Activated naive CD4-positive, alpha-beta T cell (primary cell): ENCODE measurements at places on chromosomes 16 and 17.

GRCh38 chr17:60164697-60165096, 14.9 kb downstream of the CA4 start:
- no peak for DNase-seq

DNA sequence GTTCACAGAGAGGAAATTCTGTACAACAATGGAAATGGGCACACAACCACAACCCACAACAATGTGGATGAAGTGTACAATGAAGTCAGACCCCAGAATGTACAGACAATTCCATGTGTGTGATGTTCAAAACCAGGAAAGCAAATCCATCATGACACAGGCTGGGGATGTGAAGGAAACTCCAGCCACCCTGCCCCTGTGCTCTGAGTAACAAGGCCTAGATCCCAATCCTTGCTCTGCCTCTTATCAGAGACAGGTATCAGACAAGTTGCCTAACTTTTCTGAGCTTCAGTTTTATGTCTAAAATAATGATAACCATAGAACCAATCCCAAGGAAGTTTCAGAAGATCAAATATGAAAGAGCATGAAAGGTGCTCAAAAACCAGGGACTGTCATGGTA, 1.8 kb upstream of the C16orf95 start:
- DNase-seq: no peak

DNA sequence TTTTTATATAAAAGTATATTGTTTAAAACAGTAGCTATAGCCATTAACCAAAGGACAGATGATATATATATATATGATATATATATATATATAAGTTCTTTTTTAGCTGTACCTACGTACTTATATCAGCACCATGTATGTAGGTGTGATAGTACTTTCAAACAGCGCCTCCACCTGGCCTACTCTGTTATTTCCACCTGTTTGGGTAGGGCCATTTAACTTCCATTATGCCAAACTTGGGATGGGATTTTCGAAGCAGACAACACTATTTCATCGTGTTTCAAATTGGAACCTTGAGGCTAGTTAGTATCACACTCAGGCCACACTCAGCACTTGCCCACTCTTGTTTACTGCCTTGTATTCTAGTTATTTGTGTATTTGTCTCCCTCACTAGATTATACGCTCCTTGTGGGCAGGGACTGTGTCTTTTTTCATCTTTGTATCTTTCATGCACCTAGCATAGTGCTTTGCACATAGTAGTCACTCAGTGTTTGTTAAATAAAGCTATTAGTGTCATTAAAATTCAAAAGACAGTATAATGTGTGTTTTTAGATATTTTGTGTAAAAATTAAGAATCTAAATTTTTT, 11.8 kb upstream of the CLTC start:
- no peak for DNase-seq

GRCh38 chr17:47946516-47946915, 5.1 kb downstream of the PNPO start:
- no peak for DNase-seq

DNA sequence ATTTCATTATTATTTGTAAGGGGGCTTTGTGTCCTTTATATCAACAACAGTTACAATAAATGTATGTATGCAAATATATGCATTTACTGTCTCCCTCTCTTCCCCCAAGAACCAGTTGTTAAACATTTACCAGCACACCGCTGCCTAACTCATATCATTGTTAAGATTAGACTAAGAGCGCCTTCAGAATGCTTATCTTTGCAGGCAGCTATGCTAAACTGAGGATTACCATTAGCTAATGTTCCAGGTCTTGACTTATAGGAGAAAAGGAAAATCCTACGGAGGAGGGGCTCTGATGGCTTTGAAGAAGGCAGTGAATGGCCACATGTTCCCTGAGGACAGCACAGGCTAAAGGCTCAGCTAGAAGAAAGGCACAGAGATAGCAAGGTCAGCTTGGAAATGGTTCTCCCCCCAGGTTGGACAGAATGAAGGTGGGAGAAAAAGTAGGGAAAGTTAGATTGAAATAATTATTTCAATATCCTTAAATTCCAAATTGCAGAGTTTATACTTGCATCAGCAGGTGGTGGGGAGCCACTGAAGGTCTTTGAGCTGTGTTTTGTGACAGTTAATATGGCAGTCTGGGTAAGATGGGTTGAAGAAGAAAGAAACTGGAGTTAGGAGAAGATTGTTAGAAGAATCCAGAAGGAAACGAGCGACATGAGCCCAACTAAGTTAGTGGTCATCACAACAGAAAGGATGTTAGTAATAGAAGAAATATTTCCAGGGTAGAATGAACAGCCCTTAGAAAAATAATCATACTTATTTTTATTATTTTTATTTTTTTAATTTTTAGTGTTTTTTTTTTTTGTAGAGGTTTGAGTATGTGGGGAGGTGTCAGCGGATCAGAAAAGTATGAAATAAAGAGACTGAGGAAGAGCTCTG, 87.0 kb upstream of the MAF start:
- DNase-seq: no peak

DNA sequence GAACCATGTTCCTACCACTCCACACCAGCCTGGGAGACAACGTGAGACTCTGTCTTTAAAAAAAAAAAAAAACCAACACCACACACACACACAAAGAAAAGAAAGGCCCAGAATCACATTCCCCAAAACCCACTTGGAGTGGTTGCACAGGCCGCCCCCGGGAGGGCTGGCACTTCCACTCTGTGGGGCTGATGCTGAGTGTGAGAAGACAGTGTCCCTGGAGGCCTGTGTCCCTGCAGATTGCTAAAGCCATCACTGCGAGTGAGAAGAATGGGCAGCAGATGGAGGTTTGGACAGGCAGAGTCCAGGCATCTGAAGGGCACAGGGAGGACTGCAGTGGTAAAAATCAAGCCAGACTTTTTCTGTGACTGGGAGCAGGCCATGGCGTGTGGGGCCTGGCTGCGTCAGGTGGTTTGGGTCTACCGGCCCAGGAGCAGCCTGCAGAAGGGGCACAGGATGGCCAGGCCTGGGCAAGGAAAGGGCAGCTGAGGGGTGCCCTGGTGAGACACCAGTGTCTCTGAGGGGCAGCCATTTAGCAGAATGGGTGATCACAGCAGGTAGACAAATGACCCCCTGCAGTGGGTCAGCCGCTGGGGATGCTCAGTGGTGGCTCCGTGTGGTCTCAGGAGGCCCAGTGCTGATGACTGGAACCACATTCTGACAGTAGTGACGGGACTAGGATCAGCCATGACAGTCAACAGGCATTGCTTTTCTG, 13.1 kb downstream of the CTRB2 start:
- no peak for DNase-seq

DNA sequence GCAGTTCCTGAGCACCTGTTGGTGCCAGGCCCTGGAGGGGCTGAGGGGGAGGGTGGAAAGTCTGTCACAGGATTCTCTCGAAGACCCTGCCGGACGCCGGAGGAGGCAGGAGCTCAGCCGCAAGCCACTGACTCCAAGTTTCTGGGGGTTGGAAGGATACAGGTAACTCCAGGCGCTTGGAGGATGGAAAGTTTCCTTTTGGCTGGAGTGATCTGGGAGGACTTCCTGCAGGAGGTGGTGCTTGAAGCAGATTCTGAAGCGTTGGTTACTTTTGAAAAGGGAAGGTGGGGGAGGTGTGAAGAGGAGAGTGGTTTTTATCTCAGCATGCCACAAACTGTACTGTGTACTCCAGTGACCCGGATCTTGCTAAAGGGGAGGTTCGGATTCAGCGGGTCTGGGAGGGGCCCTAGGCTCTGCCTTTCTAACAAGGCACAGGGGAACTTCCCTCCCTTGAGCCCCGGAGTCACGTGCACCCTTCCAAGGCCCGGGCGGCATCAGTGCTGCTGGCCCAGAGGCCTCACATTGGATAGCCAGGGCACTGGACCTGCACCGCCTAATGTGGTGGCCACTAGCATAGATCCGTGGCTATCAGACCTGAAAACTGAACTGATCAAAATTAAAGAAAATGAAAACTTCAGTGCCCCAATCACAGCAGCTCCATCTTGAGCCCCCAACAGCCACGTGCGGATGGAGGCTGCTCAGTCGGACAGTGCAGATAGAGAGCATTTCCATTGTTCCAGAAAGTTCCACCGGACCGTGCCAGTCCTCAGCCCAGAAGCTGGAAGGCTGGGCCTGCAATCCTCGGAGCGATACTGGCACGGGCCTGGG, 42.2 kb upstream of the GSE1 start:
- no peak for DNase-seq

- no peak for DNase-seq
Observed at GRCh38 chr17:8300627-8301242, 5.5 kb upstream of the SLC25A35 start.

DNA sequence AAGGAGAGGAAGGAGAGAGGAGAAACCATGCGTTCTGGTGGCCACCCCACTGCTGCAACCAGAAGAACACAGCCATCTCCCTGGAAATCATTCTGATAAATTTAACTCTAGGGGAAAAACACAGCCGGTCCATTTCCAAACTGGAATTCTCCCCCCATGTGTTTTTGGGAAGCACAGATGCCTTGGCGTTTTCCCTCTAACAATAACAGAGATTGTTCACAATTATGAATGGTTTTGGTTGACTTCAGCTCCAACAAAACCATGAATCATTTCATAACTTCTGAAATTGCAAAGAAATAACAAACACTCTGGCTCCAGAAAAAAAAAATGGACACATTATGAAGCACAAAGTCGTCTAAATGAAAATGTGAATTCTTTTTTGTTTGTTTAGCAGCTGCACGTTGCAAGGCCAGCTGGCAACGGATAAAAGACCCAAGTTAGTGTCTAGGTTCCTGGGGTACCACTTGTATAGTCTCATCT, 46.2 kb downstream of the GNAO1 start:
- DNase-seq: no peak
